Muscle of back (tissue), 13 donors: ENCODE measurements at places on chromosomes 13 and 19.

- DNase-seq: no peak
Measured at GRCh38 chr13:91086936-91087716, 260.4 kb upstream of the MIR17HG start.

GRCh38 chr13:101618440-101619187 is 166.1 kb downstream of the ITGBL1 start:
- no peak for DNase-seq

GRCh38 chr13:46571189-46571908 is 18.4 kb downstream of the LRCH1 start:
- DNase-seq: peak; percentile 63

DNA sequence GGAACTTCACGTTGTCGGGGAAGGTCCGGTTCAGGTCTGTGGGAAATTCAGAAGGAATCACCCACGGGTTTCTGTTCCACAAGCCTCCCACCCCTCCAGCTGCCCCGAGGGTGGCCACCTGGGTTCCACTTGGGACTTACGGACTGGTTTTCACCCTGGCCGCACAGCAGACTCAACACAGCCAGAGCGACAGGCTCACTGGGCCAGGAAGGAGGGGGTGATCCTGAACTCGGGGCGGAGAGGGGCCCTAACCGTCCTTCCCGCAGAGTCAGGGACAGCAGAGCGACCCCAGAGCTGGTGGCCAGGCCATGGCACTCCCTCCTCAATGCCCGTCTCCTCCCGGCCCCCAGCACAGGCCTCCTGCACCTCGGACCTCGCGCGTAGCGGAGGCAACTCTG is 13.0 kb downstream of the GRTP1 start:
- no peak for DNase-seq
